ENCODE measurements at places on chromosomes 5 and 9.

DNA sequence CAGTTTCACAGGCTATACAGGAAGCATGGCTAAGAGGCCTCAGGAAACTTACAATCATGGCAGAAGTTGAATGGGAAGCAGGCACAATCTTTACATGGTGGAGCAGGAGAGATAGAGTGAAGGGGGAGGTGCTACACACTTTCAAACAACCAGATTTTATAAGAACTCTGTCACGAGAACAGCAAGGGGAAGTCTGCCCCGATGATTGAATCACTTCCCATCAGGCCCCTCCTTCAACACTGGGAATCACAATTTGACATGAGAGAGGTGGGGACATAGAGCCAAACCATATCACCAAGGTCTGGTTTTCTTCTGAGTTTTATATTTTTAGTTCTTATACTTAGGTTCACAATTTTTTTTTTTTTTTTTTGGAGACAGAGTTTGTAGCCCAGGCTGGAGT, 16.1 kb downstream of the ZCCHC9 start:
- no peak for DNase-seq

GRCh38 chr9:20990867-20991266, 40.6 kb downstream of the HACD4 start:
- DNase-seq = no peak

DNA sequence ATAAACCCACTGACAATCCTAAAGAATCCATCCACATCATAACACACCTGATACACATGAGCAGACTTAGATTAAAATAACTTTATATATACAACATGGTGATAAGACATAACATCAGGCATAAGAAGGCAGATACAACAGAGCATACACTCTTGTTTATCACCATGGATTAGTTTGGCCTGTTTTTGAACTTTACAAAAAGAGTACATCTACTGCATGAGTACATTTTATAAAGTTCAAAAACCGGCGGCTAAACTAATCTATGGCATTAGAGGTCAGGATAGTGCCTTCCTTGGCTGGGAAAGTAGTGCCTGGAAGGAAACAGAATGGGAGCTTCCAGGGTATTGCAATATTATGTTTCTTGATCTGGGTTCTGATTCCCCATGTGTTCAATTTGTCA, 15.1 kb downstream of the RICTOR start:
- DNase-seq = no peak

DNA sequence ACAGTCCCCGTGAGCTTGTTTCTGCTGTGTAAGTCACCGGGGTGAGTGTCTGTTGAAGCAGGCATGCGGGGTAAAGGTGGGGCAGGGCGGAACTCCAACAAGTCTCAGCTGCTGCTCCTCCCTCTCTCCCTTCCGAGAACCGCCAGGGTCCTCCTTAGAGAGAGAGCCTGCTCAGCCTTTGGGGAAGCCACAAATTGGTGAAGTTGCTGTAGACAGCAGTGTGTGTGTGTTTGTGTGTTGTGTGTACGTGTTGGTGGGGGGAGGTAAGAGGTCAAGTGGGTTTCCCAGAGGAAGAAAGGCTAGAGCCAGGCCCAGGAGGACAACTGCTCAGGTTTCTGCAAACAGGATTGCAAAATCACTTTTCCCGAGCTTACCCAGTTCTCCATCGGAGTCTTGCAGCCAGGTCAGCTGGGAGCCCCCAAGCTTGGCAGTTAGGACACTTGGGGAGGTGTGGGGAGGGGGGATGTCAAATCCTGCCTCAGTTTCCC, 38.9 kb upstream of the DAB2IP start:
- DNase-seq = no peak

All from stimulated activated naive CD4-positive, alpha-beta T cell (primary cell).